Keratinocyte (primary cell): ENCODE measurements at places on chromosomes 11 and 22. TPM values are rescaled to one million over a fixed set of nuclear protein-coding genes. Genes with fewer than 3 reads are reported as not detected.

GRCh38 chr11:2738551-2739431 is 39.0 kb upstream of the KCNQ1OT1 start:
- no peak for DNase-seq

GRCh38 chr22:25777870-25778269 is 35.9 kb downstream of the MYO18B start:
- no peak for DNase-seq

GRCh38 chr11:24046731-24047130 is 450.1 kb upstream of the LUZP2 start:
- DNase-seq = no peak

DNA sequence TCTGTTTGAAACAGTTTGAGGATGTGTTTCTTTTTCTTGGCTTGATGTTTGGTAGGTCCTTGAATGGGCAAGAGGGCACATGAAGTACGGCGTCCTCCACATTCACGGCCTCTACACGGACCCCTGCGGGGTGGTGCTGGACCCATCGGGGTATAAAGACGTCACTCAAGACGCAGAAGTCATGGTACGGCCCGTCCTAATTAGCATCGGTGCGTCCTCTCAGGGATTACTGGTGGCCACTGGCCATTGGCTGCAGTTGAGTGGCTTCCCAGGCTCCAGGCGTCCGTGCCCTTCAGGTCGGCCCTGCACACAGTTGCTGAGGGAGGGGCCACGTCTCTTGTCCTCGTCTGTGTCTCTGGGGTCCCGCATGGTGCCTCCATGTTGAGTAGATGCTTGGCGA is 20.8 kb downstream of the FAM118A start:
- no peak for DNase-seq

GRCh38 chr11:126433244-126433846 is 77.9 kb downstream of the ST3GAL4 start:
- no peak for DNase-seq

GRCh38 chr11:85590848-85591483 is 36.2 kb downstream of the DLG2 start:
- DNase-seq = no peak

GRCh38 chr11:109383306-109383705 is 38.7 kb upstream of the C11orf87 start:
- DNase-seq = no peak

- DNase-seq = no peak
Measured at GRCh38 chr11:3893311-3893710, 37.8 kb downstream of the STIM1 start.

- no peak for DNase-seq
Measured at GRCh38 chr11:27497284-27497866, 9.2 kb downstream of the LIN7C start.

The FXYD2 gene
- polyA plus RNA-seq = not detected in 3 replicates

The UPK3A gene
- not detected in 3 replicates for polyA plus RNA-seq

The BTBD18 gene
- polyA plus RNA-seq = not detected in 3 replicates

The NXPE2 gene
- 0.09 to 0.14 TPM (median 0.12 TPM) in 3 replicates for polyA plus RNA-seq

The OR5T2 gene
- polyA plus RNA-seq = not detected in 3 replicates
